MM.1S (cell line): ENCODE measurements at places on chromosomes 3 and 15.
A peak's percentile ranks its signal among the peaks of the same experiment; 100 is the strongest.

DNA sequence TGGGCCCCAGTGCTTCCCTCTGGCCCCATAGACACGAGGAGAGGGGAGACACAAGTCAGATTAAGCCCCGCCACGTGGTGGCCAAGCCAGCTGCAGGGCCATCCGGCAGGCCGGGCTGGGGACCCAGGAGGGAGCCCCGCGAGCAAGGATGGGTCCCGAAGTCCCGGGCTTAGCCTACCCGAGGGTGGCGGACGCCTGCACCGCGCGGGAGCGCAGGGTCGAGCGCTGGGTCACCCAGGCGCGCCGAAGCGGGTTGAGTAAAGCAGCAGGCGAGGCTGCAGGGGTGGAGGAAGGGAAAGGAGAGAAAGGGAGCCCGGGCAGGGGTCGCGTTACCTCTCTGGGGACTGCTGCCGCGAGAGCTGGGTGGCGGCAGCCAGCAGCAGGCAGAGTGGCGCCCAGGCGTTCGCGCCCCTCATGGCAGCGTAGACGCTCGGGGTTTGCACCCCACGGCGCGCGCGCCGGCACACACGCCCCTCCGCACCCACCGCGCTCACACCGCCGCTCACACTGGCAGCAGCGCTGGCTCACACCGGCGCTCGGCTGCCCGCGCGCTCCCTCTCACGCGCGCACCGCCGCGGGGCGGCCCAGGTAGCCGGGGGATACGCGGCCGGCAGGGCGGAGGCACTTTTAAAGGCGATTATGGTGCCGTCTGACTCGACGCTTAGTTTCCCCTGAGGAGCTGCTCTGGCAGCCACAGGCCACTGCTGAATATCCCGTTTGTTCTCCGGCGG lies at the start of gene PCOLCE2:
PCOLCE2 (minus strand) TSS at position 603 of the 731 bp plus-strand sequence; CDS start at position 416, 187 bp downstream.
- peak; percentile 23 for DNase-seq

GRCh38 chr15:29403772-29404171 lies 134.2 kb upstream of the NSMCE3 start:
- DNase-seq, result no peak

DNA sequence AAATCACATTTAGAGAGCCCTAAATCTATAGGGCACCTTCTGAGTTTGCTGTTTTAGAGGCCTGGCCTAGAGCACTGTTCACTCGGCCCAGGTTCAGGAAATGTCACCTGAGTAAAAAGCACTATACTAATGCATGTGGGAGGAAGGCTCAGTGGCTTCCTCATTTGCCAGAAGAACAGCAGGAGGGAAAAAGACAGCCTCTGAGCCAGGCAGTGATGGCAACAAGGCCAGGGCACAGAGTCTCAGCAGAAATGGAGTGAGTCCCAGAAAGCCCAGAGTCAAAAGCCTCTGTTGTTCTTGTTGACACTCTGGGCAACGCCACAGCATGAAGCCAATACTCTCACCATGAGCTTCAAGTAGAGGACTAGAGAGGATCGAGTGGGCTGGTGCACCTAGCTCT lies 25.9 kb downstream of the LTF start:
- DNase-seq, result no peak

- no peak for DNase-seq
Observed at GRCh38 chr3:149575213-149575960, 82.4 kb downstream of the WWTR1 start.

GRCh38 chr3:140753865-140754754 lies 76.2 kb downstream of the TRIM42 start:
- peak; percentile 97 for DNase-seq

GRCh38 chr3:57999417-58000115 lies 8.7 kb upstream of the FLNB start:
- DNase-seq, result no peak

DNA sequence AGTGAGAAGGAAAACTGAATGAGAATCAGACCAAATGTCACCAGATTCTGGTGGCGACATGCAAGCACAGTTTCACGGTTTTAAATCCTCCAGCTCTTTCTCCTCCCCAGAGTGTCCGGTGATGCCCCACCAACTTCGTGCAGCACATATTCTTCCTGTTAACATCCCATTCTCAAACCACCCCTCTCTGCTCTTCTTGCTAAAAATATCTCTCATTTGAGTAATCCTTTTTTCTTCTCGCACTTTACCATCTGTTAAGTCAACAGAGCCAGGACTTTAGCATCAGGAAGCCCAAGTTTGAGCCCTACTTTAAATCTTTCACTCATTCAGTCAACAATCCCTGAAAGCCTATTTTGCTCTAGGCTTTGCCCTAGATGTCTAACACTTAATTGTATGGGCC lies 68.2 kb upstream of the VGLL4 start:
- DNase-seq, result no peak

GRCh38 chr3:169545606-169546005 lies 117.9 kb downstream of the MECOM start:
- DNase-seq, result no peak

DNA sequence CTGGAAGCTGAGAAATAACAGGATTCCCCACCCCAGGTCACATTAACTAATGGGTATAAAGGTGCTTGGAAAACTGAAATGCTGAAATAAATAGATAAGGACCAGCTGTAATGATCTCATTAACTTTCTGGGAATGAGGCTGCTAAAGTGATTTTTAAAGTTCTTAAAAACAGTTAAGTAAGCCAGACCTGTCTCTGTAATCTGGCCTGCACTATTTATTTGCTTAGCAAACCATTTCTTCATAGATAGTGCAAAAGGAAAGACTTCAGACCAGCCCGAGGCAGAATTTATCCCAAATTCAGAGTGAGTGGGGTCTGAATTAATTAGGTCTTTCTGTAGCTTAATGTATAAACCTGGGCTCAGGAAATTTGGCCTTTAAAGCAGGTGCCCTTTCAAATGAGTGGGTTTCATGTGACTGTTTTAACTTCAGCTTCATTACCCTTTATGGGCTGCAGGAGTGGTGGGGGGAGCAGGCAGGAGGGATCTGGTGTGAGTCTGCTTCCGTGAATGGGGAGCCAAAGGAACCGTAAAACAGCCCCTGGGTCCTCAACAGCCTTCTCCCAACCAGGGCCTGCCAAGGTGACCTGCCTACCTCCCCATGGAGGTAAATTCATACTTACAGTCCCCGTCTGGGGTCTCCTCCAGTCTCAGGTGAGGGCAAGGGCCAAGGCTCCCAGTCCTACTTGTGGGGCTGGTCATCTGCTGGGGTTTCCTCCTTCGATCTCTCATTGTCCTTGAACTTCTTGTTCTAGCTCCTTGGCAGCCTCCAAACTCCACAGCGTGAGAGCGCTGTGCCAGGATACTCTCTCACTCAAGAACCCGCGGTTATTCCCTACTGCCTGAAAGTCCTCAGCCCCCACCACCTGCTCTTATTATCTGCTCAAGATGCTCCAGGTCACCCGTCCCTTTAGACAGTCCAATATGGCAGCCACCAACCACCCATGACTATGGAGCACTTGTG lies 31.2 kb downstream of the MAGEF1 start:
- DNase-seq, result no peak

DNA sequence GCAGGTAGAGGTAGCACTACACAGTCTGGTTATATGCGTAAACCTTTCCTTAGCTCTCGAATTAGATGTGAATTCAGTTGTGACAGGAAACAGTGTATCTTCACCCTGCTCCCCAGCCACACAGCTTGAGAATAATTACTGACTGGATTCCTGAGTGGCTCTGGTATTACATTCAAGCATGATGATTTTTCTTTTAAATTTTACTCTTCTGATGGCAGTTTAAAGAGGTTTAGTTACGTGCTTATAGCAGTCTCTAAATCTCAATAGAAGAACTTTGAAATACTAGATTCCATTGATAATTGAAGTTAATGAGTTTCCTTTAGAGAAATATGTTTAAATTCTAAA lies 98.8 kb downstream of the FNDC3B start:
- DNase-seq, result no peak

- DNase-seq, result no peak
Observed at GRCh38 chr3:127732303-127732702, 59.6 kb downstream of the ABTB1 start.

DNA sequence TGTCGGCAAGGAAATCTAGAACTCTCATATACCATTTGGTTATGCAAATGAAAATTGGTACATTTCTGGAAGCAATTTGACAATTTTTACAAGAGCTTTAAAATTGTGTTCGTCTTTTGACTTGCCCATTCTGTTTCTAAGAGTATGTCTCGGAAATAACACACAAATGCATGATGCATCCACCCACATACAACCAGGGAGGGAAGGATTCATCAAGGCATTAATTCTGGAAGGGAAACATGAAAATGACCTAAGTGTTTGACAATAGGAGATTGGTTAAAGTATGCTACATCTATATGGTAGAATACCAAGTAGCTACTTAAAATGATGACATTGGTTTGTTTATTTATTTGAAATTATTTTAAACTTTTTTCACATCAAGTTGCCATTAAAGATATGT lies 58.6 kb downstream of the PIAS1 start:
- no peak for DNase-seq

DNA sequence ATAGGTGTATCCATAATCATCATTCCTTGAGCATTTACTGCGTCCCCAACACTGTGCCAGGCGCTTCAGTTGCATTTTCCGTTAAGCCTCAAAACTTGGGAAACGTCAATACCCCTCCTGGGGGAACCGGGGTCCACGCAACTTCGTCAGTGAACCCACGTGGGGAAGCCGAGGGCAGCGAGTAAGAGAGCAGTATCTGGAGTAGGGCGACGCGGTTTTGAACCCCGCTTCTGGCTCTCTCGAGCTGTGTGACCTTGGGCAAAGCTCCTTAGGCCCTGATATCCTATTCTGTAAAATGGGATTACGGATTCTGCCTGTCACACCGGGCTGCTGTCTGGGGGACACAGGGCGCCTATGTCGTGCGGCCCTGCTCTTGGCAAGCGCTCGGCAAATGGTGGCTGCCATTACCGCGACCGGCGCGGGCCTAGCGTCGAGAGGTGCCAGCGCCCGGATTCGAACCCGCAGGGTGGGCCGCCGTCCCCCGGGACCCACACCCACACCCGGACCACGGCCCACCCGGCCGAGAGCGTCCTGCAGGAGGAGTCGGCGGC lies 590 bp downstream of the POLG start:
- DNase-seq, result no peak

GRCh38 chr3:157938154-157938779 lies 168.0 kb downstream of the SHOX2 start:
- DNase-seq, result no peak

- no peak for DNase-seq
Observed at GRCh38 chr3:24487325-24488262, 7.1 kb downstream of the THRB start.

DNA sequence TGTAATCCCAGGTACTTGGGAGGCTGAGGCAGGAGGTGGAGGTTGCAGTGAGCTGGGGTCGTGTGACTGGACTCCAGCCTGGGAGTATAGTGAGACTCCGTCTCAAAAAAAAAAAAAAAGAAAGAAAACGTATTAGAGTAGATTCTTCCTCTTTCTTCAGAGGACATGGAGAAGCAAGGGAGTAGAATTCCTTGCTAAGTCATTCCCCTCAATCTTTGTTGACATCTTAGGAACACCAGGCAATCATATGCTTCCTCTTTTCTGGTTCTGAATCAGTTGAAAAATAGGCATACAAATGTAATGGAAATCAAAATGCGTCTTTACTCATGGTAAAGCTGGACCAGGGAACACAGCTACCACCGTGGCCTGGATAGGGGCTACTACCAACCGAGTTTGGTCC lies 38.3 kb upstream of the ATOSA start:
- DNase-seq, result no peak

DNA sequence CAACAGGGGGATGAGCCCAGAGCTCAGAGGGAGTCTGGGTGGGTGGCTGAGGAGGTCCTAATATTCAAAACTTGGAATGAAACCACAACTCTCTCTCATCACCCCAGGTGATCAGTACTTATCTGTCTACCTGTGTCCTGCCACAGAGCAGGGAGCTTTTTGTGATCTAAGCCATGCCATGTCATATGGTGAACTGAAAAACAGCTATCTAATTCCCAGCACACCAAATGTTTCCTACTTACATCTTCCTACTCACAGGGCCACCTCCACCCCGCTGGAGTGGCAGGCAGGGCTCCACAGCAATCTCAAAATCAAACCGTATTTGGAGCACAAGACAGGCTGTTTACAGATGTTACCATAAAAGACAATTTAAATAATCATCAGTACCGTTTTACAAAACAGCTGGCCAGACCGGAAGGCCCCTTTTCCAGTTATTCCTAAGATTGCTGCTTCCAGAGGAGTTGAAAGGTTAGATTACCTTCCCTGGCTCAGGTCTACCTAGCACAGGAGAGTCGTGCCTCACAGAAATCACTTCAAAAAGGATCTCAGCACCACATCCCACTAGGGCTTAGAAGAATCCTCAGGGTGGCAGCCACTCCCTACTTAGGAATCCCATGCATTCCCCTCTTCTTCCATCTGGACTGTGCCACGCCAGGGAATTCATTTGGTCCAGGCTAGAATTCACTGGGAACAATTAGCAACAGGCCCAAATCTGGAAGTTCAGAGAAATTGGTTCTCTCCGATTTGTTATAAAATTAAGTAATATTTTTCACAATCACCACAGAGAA lies 226.6 kb upstream of the IL12A start:
- no peak for DNase-seq

DNA sequence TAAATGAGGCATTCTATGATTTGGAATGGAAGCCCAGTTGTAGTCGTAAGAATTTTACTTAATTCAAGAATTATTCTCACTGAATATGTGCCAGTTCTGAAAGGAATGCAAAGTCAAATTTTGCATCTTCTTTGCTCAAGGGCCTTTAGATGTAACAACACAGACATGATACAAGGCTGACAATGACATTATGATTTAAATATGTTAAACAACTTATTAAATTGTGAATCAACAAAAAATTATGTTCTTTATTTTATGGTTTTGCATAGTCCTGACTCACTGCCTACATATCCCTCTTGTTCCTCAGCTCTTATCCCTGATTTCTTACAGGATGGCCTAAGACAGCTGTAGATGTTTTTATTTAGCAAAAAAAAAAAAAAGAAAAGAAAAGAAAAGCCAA lies 170.9 kb upstream of the NR2E3 start:
- no peak for DNase-seq

DNA sequence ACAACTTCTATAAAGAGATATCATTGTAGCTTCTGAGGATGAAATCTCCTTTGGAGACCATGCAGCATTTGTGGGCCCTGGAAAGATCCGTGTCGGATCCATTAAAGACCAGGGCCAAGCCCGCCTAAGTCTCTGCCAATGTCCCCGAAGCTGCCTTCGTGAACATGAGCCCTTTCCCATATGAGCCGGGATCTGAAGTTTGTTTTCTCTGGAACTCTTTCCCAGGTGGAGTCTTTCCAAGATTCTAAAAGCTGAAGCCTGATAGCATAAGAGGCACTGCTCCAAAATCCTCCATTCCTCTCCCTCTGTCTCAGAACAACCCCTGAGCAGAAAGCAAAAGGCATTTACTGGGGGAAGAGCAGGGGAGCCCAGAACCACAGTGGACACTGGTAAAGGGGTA lies 274.6 kb downstream of the NTRK3 start:
- no peak for DNase-seq

- peak; percentile 77 for DNase-seq
Observed at GRCh38 chr15:77179541-77179998, 108.7 kb upstream of the TSPAN3 start.

DNA sequence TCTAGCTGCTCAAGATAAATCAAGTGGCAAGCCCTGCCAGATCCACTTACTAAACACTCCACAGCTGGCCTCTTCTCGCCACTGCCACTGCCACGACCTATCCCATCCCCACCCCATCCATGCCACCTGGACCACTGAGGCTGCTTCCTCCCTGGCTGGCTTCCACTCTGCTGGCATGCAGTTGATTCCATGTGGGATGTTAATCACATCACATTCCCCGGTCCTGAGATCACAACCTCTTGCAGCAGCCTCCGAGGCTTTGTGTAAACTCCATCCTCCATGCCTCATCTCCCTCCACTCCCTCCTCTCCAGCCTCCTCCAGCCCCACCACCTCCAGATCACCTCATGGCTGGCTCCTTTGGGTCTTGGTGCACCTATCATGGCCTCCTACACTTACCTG lies 7.7 kb downstream of the NCKIPSD start:
- DNase-seq, result no peak
